RCC 7860 (cell line): ENCODE measurements at places on chromosomes 7 and 10.
A peak's percentile ranks its signal among the peaks of the same experiment; 100 is the strongest.

- DNase-seq, result no peak
These were observed 11.1 kb downstream of the LRRC4 start for GRCh38 chr7:128020159-128020558.

DNA sequence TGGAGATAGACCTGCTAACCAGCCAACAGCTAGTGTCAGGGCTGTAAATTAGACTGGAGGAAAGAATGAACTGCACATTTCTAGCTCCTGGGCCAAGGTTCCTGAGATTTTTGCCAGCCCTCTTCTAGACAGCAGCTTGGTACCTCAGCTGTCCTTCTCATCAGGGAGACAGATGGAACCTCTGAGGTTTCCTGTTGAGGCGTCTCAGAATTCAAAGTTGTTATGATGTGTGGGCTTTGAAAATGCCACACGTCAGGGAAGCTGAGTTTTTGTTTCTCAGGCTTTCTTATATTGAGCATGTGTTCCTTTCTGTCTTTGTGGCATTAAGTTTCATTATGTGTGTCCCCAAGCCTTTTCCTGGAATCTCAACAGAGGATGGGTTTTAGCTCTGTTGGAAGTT is 736.6 kb downstream of the AUTS2 start:
- DNase-seq, result no peak

DNA sequence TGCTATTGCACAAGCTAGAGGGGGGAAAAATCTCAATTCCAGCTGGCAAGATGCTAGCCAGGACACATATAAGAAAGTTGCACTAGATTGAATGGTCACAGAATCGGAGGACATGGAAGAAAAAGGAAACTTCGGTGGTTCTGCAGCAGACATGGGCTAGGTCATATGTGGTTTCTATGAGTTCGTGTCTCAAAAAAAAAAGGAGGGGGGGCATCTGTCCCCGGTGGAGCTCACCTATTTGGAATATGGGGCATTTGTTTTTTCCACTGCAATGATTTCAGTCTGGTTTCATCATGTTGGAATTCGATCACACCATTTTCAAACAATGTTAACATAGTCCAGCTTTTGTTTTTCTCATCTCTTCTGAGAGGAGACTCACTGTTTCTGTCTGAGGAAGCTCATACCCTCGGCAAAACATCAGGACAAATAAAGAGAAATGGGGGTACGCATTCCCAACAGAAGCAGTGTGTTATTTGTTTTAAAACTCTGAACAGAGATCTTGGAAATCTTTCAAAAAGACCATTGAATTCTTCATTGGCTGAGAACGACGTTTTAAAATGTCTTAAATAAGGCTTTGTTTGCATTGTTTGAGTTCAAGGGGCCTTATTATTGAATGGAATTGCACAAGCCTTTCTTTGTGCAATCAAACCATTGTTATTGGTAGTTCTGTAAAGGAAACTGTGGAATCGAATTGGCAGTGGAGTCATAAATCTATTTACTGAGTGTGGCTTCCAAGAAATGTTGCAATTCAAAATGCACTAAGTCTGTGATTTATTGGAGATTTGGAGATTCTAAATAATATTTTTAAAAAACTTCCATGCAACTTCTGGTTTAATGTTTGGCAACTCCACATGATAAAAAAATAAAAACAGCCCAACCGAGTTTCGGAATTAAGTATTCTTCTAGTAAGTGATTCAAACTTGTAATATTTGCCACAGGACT is 173.2 kb downstream of the RTKN2 start:
- peak; percentile 16 for DNase-seq

DNA sequence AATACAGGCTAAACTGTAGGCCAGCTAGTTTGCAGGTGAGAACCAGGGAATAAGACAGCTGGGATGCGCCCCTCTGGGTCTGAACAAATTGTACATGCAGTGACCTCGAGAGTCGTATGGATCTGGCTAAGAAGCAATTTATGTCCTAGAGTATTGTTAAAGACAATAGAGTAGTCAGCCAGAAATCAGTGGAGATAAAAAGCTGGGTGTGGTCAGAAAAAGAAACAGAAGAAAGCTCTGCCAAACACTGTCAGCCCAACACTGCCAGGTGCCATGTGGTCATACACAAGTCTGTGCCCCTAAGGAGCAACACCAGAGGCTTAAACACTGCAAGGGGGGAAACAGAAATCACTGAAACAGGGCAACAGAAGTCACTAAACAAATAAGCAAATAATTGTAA is 62.2 kb downstream of the CNOT4 start:
- no peak for DNase-seq

DNA sequence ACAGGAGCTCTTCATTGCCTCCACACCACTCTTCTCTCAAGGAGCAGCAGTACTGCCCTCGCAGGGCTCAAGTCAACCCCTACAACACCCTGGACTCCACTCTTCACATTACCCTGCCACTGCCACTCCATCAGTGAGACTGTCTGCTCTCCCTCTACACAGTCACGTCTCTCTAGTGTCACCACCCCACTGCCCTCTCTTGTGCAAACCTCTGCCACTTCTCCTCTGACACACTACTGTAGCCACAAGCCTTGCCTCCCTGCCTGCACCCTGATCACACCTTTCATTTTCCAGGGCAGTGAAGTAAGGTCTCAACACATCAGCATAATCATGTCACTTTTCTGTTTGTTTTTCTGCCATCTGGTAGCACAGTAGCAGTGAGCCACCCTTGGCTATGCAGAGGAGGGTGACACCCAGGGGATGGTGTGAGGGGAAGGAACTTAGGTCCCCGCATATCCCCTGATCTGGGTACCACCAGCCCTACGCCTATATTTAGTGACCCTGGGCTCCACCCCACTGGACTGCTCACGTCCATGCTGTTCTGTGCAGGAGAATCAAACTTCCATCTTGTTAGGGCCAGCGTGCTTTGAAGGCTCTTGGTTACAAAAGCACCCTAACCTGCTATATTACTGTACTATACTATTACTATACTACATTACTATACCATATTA is 1.6 kb downstream of the C10orf143 start:
- DNase-seq, result no peak

GRCh38 chr7:89451911-89452310 is 656.4 kb upstream of the TEX47 start:
- DNase-seq, result no peak

DNA sequence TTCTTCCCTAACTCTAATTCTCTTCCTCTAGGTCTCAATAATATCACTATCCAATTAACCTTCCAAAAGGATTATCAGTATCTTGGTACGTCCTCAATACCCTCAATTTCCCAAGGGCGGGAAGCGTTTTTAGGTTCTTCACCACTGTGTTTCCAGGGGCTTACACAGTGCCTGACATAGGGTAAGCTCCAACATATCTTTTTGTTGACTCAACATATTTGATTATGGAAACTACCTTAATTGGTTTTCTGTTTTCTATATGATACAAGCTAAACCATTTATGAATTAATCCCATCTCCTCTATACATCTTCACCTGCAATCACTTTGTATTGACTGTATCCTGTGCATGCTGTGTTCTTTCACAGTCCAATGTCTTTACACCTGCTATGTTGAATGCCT is 987.3 kb downstream of the GRID1 start:
- DNase-seq, result no peak

DNA sequence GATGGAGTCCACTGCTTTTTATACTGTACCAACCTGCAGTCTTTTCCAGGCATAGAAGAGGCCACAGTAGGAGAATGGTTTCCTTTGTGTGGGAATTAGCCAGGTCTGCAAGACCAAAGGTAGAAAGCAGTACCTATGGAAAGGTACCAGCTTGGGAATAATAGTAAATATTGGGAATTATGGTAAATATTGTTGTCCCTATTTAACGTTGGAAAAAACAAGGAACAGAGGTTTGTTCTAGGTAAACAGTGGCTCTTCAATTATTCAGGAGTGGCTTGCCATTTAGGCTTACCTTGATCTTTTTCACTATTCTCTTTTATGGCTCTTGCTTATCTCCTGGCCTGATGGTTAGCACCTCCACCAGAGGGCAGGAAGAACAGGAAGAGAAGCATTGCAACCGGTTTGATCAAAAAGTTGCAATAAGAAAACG is 43.9 kb upstream of the GSAP start:
- no peak for DNase-seq

GRCh38 chr7:142722248-142722794 is 27.0 kb upstream of the PRSS1 start:
- no peak for DNase-seq

GRCh38 chr7:11710377-11710776 is 121.6 kb downstream of the THSD7A start:
- no peak for DNase-seq

GRCh38 chr7:150780292-150780691 is 19.9 kb downstream of the TMEM176B start:
- DNase-seq, result no peak

DNA sequence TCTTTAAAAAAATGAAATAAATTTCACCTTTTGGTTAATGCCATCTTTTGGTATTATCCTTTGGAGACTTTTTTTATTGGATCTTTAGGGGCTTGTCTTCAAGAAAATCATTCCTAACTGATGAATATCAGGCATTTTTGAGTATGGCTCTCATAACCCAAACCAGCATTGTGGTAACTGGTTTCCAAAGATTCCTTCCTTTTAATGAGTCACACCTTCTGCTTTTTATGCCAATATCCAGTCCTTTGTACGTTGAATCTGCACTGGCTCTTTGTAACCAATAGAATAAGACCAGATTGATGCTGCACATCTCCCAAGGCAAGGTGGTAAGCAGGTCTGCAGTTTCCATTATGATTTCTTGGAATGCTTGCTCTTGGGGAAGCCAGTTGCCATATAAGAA is 89.1 kb downstream of the GPR158 start:
- no peak for DNase-seq

GRCh38 chr7:137169282-137169698 is 174.2 kb downstream of the PTN start:
- DNase-seq, result peak; percentile 32

- DNase-seq, result no peak
These were observed 24.3 kb downstream of the AP5Z1 start for GRCh38 chr7:4799508-4800268.

GRCh38 chr7:93558705-93559614 is 15.6 kb downstream of the CALCR start:
- DNase-seq, result no peak

- DNase-seq, result peak; percentile 37
These were observed 36.2 kb upstream of the MNX1 start for GRCh38 chr7:157046681-157047080.

DNA sequence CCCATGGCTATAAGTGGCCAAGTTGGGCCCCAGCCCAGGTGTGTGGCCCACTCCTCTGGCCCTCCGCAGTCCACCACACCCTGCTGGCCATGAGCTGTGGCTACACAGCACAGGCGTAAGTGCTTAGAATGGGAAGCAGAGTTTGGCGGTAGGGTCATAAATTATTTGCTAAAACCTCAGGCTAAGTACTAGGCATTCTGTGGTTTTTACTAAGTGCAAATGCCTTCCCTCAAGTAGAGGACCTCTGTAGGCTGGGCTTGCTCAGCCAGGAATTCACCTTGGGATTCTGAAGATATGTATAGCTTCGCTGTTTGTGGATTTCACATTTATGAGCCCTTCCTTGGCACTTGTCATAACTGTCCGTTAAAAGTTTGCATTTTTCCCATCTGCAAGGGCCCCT is 44.8 kb upstream of the LOXL4 start:
- no peak for DNase-seq

DNA sequence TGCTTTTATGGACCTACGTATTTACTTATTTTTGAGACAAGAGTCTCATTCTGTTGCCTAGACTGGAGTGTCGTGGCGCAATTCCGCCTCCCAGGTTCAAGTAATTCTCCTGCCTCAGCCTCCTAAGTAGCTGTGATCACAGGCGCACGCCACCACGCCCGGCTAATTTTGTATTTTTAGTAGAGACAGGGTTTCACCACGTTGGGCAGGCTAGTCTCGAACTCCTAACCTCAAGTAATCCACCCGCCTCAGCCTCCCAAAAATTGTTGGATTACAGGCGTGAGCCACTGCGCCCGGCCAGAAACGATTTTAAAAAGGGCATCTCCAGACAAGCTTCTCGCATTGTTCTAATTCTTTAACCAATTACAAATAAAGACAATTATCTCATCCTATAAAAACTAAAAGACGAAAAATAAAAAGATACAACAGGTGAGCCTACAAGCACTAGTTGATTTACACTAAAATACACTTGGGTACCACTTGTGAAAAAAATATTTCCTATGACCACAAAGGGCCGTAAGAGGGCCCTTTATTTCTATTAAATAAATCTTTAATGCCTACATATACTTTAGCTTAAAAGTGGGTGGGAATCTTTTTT is 2.4 kb downstream of the TRA2A start:
- no peak for DNase-seq

- DNase-seq, result no peak
These were observed 48.9 kb downstream of the FHIP2A start for GRCh38 chr10:114870486-114870885.

DNA sequence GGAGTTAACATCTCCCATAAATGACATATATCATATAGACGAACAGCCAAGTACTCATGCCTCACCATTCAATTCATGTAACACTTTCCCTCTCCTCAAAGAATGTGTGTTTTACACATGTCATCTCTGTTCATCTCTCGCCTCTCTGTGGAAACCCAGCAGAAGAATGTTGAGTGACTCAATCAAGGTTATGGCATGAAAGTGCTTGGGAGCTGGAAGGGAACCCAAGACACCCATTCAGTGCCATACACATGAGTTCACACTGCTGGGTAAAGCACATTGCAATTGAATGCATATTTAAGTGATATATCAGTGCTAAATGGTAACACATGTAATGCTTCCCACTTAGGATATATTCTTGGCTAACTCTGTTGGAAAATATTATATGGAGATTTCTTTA is 322.9 kb downstream of the PTEN start:
- DNase-seq, result no peak

- no peak for DNase-seq
These were observed 35.5 kb downstream of the RBM20 start for GRCh38 chr10:110679486-110680272.

- no peak for DNase-seq
These were observed 544 bp downstream of the TSPAN33 start for GRCh38 chr7:129144834-129145668.

GRCh38 chr7:78765943-78766729 is 687.3 kb downstream of the MAGI2 start:
- DNase-seq, result no peak

GRCh38 chr7:137373507-137373906 is 30.0 kb upstream of the PTN start:
- DNase-seq, result no peak

DNA sequence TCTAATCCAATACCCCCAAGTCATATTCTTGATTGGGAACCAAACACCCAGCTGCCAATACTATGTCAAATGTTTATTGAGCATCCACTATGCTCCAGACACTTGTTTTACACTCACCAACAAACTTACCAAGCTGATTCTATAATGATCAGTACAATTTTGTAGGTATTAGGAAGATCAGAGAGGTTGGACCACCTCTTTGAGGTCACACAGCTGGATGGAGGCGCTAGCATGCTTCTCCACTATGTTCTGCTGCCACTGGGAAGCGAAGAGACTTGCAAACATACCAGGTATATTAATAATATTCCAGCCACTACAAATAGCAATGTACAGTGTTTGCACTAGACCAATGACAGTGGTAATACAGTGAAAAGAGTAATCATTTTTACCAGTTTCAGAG is 25.6 kb upstream of the SEPHS1 start:
- no peak for DNase-seq

DNA sequence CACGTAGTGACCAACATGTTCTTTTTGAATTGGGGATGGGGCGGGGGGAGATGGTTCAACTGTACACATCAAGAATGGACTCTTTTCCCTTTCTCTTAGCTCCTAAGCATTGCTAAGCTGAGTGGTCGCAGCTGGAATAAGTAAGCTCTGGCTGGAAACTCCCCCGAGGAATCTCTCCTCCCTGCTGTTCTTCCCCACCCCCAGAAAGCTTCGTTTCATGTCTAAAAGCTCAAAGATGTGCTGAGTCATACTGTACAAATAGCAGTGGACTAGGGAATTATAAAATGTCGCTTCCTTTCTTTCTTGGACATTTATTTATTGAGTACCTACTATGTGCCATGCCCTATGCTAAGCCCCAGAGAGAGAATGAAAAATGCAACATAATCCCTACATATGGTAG is 191.1 kb upstream of the ADO start:
- peak; percentile 61 for DNase-seq
